ENCODE measurements at places on chromosomes 13 and 19.
A peak's percentile ranks its signal among the peaks of the same experiment; 100 is the strongest.

- no peak for DNase-seq
Measured at GRCh38 chr13:52978989-52979388, 49.6 kb upstream of the OLFM4 start.

DNA sequence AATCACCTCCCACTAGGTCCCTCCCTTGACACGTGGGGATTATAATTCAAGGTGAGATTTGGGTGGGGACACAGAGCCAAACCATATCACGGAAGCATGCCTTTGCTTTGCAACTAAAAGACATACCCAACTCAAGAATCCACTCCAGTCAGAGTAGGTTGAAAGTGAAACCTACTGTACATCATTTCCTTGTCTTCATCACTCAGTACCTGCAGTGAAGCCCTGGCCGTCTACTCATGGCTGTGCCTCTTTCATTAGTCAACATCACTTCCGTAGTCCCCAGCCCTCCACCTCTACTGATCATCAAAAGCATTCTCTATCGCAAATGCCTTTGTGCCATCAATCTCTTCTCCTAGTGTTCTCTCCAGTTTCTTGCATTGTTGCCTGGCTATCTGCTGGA, 343.1 kb upstream of the ARGLU1 start:
- DNase-seq = no peak

DNA sequence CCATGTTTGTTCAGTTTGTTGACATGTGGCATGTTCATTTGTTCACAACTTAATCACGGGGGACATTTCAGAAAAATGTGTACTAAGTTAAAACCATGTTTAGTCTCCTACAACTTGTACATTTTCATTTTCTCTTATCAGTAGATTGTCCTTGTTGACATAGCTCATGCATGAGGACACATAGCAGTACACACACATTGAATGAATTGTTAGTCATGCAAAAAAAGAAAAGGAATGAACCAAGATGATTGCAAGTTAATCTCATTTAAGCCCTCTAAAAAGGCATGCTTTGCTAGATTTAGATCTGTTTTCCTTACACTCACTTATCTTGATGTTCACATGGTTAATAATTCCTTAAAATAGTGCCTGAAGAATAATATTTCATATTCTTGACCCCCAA, 38.2 kb upstream of the AKAP11 start:
- no peak for DNase-seq

- no peak for DNase-seq
Measured at GRCh38 chr13:60881507-60881906, 484.5 kb downstream of the TDRD3 start.

DNA sequence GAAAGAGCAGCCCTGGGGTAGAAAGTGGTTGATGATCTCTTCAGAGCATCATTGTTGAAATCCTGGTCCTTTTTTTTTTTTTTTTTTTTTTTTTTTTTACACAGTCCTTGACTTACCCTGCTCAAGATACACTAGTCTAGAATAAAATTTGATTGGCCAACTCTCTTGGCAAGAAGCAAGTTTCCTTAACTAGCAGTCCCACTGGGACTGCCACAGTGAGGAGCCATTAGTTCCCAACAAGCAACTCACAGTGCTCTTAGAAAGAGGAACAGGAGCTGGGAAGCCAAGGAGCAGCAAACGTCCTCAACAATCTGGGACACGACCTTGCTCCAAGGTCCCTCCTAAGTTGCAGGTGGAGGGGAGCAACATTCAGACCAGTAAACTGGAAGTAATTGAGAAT, 47.9 kb upstream of the INTS6 start:
- DNase-seq = no peak

DNA sequence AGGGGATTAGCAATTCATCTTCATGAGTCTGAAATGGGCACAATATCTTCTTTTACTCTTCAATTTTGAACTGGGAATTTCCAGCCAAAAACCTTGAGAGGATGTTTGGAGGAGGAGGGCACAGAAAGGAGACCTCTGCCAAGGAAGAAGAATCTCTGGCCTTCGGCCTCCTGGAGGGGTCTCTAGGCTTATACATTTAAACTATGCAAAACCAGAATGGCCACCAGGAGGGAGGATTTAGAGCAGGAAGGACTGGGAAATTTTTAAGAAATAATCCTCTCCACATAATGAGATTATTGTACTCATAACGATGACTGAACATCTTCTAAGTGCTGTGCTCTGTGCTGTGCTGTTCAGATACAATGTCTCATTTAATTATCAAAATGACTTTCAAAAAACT, 325.9 kb downstream of the NDFIP2 start:
- DNase-seq = no peak

- DNase-seq = no peak
Measured at GRCh38 chr13:27280841-27281240, 10.2 kb downstream of the RASL11A start.

DNA sequence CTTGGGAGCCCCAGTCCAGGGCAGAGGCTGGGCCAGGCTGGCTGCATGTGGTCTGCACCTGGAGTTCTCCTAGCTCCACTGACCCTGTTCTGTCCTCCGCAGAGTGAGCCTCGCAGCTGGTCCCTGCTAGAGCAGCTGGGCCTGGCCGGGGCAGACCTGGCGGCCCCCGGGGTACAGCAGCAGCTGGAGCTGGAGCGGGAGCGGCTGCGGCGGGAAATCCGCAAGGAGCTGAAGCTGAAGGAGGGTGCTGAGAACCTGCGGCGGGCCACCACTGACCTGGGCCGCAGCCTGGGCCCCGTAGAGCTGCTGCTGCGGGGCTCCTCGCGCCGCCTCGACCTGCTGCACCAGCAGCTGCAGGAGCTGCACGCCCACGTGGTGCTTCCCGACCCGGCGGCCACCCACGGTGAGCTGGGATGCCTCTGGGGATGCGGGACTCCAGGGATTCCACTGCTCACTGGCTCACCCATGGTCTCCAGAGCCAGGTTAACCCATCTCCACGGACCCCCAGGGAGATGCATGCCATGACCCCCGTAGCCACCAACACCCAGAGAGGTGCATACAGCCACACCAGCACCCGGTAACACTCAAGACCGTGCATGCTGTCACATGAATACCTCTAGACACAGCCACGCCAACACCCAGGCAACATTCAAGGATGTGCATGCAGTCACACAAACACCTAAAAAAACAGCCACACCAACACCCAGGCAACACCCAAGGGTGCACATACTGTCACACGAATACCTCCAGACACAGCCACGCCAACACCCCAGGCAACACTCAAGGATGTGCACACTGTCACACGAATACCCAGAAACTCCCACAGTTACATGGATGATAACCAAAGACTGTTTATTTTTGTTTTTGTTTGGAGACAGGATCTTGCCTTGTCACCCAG, 8.2 kb downstream of the PKN1 start:
- DNase-seq = no peak

- DNase-seq = no peak
Measured at GRCh38 chr19:39969681-39970424, 1.1 kb upstream of the PSMC4 start.

GRCh38 chr19:42563352-42564210, 31.1 kb downstream of the CEACAM8 start:
- DNase-seq = peak; percentile 30

- no peak for DNase-seq
Measured at GRCh38 chr13:85019121-85019520, 780.1 kb downstream of the SLITRK6 start.

- no peak for DNase-seq
Measured at GRCh38 chr13:86569119-86569518, 769.9 kb upstream of the SLITRK6 start.

DNA sequence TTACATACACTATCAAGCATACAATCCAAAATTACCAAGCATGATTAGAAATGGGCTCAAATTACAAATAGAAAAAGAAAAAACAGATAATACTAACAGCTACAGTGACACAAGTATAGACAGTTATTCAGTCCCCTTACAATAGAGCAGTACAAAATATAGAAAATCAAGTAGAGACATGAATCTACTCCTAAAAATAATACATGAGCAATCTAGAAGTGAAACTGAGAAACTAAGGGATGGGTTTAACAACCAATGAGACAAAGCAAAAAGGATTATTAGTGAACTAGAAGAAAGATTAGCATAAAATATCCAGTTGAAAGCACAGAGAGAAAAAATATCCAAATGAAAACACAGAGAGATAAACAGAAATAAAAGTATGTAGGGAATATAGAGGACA, 426.7 kb downstream of the TBC1D4 start:
- DNase-seq = no peak
